ENCODE measurements at places on chromosomes 1 and 21. TPM values are rescaled to one million over a fixed set of nuclear protein-coding genes. Genes with fewer than 3 reads are reported as not detected.

DNA sequence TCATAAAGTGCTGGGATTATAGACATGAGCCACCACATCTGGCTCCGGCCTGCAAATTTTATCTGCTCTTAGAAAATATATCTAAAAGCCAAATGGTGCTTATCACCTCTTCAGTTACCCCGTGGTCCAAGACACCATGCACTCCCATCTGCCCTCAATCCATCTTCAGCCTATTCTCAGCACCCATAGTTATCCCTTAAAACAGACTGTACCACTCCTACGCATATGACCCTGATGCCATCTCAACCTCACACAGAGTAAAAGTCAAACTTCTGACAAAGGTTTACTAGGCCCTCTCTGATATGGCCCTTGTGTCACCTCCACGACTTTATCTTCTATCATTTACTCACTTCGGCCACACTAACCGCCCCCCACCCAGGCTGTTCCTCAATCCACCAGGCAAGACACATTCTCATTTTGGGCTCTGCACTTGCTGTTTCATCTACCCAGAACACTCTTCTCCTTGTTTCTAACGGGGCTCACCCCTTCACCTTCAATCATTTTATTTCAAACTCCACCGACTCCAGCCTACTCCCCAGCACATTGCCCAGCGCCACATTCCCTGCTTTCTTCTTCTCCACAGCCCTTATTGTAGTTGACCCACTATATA, 33.0 kb downstream of the USP48 start:
- DNase-seq: no peak

- DNase-seq: no peak
Observed at GRCh38 chr1:107342316-107342715, 201.5 kb downstream of the NTNG1 start.

DNA sequence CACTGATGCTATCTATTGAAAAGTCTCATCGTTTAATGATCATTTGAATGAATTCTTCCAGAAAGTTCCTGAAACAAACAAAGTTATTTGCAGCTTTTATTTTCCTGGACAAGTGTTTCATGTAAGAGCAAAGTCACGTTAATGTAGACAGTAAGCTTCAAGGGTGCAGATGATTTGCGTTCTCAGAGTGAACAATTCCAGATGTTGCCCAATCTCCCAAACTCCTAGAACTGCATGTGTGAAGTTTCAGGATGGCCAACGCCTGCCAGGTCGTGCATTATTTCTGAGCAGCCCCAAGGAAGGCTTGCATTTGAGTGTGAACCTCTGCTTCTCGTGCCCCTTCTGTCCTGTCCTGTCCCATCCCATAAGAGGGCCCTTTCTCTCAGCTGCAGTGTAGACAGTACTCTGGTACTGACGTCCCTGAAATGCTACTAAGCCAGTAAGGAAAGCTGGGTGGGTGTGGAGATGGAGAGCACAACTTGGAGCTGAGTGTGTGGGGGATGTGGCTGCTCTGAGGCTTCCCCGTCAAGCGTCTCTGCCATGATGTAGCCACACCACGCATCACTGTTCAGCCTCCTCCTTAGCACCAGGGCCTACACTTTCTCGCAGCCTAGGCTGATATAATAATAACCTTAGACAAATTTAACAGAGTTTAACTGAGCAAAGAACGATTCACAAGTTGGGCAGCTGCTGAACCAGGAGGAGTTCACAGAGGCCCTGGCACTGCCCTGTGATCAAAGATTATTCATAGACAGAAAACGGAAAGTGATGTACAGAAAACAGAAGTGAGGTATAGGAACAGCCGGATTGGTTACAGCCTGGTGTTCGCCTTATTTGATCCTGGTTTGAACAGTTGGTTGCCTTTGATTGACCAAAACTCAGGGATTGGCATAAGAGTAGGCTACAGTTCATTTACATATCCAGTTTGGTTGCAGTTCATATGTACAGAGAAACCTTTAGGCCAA, 50.4 kb downstream of the RHOU start:
- no peak for DNase-seq

DNA sequence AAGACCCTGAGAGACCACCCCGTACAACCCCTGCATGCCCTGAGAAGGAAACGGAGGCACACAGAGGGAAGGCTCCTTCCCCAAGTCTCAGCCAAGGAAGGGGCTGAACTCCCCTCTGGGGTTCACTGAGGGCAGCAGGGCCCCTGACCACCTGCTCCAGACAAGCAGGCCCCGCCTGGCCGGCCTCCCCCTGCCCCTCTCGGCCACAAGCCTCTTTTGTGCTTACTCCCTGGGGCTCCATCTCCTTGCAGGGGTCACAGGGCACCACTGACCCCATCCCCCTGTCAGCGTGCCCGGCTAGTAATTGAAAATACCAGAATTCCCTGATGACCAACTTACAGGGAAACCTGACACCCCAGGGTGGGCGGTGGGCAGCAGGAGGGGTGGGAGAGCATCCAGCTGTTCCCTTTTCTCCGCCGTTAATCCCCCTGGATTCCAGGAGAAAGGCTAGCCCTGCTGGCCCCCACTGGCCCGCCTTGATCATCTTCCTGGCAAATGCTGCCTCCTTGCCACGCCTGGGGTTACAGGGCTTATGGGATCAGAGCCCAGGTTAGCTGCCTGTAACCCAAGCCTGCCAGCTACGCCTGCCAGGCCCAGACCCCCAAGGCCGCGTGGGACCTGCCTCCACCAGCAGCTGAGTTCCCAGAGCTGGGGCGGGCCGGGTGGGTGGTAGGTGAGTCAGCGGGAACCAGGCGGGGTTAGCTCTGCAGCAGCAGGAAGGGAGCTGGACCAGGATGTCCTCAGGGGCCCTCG, 96.1 kb downstream of the LACTBL1 start:
- no peak for DNase-seq

DNA sequence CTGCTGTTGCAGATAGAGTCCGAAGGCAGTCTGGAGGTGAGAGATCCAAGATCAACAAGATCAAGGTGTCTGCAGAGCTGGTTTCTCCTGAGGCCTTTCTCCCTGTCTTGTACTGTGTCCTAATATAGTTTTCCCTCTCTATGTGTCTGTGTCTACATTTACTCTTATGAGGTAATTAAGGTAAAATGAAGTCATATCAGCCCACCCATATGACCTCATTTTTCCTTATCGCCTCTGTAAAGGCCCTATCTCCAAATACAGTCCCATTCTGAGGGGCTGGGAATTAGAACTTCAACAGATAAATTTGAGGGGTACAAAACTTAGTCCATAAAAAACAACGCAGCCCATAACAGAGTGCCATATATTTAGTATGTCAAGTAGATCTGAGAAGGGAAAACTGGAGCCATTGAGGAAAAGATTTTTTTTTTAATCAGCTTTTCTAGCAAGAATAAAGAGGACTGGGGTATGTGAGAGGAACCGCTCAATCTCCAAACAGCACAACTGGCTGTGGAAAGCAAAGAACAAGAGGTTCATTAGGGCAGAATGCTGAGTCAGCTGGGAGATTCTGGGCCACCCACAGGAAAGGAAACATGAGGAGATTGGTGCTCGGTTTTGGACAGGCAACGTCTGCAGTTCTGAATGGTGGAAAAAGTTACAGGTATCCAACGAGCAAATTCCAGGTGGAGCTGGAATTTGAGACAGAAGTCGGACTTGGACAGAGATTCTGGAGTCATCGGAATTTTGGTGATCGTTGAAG, 65.7 kb downstream of the MAP3K21 start:
- no peak for DNase-seq

- no peak for DNase-seq
Observed at GRCh38 chr1:4178501-4179113, 278.5 kb upstream of the C1orf174 start.

DNA sequence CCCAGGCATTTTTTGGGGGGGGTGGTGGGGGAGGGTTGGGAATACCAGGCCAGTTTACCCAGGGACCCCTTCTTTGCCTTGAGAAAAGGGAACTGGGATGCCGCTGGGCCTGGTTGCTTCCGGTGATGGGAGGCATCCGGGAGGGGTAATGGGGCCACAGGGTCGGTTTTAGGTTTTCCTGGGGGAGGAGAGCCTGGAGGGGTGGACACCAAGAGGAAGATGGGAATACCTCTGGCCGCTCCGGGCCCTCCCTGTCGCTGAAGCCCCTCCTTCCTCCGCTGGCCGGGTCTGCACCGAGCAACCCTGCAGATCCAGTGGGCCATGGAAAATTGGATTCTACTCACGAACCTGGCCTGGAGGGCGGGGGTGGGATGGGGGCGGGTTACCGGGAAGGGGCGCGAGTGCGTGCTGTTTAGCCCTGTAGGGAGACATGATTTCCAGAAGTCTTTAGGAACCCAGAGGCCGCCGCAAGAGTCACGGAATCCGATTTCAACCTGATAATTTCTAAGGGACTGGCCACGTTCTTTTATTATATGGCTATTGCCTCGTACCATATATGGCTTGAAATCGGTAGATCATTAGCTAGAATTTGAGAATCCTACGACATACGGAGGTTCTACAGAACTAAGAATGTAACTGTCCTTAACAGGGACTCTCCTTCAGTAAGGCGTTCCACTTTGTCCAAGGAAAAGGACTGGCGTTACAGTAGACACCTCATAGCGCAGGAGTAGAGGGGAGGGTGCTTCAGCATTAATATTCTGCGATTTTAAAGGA, 749 bp downstream of the AKIRIN1 start:
- no peak for DNase-seq

DNA sequence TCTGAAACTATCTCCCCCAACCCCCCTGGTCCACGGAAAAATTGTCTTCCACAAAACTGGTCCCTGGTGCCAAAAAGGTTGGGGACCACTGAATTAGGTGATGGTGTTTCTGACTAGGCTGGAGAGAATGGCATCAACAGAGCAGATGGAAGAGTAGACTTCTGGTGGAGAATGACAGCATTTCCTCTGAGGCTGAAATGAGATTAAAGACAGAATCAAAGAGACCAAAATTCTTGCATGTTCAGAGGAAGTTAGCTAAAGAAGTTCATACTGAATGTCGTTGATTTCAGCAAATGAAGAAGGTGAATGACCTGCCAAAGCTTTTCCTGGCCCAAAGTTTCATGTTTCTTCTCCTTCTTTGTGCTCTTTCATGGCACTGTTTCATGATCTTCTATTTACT, 188.2 kb upstream of the RUNX1 start:
- peak; percentile 31 for DNase-seq

- DNase-seq: no peak
Observed at GRCh38 chr1:75170981-75171380, 36.8 kb downstream of the LHX8 start.

- DNase-seq: no peak
Observed at GRCh38 chr1:111691886-111692285, 47.3 kb downstream of the INKA2 start.

DNA sequence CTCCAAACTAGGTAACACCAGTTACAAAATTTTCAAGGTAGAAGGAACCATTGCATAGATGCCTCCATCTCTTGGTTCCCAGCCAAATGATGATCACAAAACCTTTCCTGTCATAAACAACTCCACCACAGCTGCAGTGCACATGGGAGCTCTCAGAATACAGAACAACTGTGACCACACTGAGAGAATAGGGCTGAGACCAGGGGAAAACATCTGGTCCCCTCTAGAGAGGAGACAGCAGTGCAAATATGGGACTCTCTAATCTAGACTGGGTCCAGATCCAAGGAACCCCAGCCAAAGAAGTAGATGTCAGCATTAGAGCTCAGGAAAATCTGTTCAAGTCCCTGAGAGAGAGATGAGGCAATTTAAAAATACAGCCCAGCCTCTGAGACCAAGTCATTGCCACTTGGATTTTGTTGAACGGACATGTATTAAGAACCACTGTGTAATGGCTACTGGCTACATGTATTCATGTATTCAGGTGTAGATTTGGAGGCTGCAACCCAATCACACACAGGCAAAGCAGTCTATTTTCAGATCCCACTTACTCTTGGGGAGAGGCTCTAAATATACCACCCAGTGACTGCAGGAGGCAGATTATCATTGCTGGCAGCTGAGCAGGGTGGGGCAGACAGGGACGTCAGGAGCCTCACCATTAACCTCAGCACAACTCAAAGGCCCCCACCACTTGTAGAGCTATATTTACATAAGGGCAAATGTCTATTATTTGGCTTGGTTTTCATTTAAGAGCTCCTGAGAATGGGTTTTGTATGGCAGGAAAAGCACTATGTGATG, 7.6 kb upstream of the RXRG start:
- DNase-seq: no peak

DNA sequence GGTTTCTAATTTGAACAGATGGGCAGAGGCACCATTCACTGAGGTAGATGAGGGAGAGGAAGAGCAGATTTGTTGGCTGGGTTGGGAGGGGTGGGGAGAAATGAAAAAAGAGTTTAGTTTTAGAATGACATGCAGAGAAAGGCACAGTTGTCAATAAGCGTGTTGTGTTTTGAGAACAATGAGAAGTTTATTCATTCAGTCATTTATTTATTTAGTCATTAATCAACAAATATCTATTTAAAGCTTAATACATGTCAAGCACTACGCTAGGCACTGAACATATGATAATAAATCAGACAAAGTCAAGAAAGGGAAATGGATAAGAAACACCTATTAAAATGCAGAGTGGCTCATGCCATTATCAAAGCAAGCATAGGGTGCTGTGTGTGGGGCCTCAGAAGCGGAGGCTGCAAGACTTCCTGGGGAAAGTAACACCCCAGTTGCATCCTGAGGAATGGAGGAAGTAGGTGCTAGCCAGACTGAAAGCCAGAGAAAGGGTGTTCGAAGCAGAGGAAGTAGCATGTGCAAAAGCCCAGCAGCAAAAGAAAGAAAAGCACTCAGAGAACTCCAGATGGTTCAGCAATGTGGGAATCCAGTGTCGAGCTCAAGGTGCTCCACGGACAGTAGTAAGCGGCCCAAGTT, 114.1 kb downstream of the RNF220 start:
- DNase-seq: peak; percentile 48

- DNase-seq: no peak
Observed at GRCh38 chr1:246629030-246629429, 62.8 kb downstream of the CNST start.

- DNase-seq: no peak
Observed at GRCh38 chr1:29417147-29417858, 181.0 kb downstream of the PTPRU start.

- no peak for DNase-seq
Observed at GRCh38 chr1:47676311-47677054, 238.6 kb downstream of the FOXD2 start.

GRCh38 chr1:186187601-186188000, 187.5 kb downstream of the TPR start:
- DNase-seq: no peak

Gene SLC6A17
- total RNA-seq: not detected

Gene HPDL
- not detected for total RNA-seq

Gene RGS13
- total RNA-seq: 1.3 TPM

Gene SLAMF7
- 227 TPM for total RNA-seq

Gene KCNH1
- not detected for total RNA-seq

Gene PGLYRP3
- not detected for total RNA-seq

Gene FCRL4
- not detected for total RNA-seq

Gene TAS1R3
- 0.66 TPM for total RNA-seq
